Stimulated activated CD4-positive, alpha-beta T cell treated with anti-CD3 and anti-CD28 coated beads, Interleukin-15, amount 100 ng/mL, for 1 hour (primary cell): ENCODE measurements at places on chromosomes 7 and 10.

DNA sequence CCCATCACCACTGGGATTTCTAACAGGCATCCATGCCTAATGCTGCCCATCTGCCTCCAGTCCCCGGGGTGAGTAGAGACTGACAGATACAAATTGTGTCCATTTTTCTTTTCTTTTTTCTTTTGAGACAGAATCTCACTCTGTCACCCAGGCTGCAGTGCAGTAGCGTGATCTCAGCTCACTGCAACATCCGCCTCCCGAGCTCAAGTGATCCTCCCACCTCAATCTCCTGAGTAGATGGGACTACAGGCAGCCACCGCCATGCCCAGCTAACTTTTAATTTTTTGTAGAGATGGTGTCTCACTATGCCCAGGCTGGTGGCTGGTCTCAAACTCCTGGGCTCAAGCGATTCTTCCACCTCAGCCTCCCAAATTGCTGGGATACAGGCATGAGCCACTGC, 7.6 kb upstream of the CPN1 start:
- no peak for DNase-seq

DNA sequence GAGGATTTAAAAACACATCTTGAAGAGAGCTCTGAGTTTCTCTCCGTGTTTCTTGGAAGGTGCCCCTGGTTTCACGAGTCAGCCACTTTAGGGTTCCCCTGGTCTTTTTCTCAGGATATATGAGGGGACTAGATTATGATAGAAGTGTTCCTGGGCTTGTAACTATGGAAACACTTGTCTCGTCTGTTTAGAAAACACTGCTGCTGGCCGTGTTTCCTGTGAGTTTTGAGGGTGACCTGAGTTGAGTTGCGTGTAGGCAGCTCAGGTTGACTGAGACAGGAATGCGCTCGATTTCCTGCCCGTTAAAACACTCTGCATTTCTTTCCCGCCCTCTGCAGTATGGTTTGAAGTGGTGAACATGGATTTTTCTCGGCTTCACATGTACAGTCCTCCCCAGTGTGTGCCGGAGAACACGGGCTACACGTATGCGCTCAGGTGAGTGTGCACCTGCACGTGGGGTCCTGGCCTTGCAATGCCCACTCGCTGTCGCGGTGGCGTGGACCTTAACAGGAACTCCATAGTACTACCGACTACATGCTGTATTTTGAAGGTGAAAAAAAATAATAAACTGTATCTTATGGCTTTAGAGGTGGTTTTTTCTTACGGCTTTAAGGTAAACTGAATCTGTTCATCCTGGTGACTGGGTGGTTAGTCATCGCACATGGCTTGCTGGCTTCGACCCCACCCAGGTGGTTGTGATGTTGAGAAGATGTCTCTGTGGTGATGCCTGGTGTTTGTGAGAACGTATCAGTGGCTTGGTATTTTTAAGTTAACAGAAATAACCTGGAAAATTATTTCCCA, at the start of gene SUN1:
Gene SUN1, plus strand, starts transcription at position 310 of the 801 bp plus-strand sequence. Its CDS starts 49 bp downstream, at position 359.
- DNase-seq: peak; percentile 45

- DNase-seq: no peak
These were observed 6.8 kb downstream of the TACR2 start for GRCh38 chr10:69409968-69410367.

DNA sequence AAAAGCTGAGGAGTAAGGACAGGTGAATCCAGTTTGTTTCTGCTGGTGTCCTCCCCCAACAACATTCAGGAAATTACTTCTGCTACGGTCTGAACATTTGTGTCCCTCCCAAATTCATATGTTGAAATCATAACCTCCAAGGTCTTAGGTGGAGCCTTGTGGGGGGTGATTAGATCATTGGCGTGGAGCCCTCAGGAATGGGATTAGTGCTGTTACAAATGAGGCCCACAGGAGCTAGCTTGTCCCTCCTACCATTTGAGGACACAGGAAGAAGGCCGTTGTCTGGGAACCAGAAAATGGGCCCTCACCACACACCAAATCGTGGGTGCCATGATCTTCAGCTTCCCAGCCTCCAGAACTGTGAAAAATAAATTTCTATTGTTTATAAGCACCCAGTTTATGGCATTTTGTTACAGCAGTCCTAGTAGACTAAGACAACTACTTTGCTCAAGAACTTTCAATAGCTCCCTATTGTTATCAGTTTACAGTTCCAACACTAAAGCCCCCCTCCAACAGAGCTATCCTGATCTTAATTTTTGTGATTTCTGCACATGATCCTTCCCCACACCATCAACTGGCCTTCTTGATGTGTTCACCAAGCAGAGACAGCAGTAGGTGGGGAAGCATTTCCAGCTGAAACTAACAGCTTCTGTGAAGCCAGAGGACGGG, 2.1 kb upstream of the LRMDA start:
- no peak for DNase-seq

GRCh38 chr7:50315739-50316671, 11.5 kb downstream of the IKZF1 start:
- DNase-seq: no peak

DNA sequence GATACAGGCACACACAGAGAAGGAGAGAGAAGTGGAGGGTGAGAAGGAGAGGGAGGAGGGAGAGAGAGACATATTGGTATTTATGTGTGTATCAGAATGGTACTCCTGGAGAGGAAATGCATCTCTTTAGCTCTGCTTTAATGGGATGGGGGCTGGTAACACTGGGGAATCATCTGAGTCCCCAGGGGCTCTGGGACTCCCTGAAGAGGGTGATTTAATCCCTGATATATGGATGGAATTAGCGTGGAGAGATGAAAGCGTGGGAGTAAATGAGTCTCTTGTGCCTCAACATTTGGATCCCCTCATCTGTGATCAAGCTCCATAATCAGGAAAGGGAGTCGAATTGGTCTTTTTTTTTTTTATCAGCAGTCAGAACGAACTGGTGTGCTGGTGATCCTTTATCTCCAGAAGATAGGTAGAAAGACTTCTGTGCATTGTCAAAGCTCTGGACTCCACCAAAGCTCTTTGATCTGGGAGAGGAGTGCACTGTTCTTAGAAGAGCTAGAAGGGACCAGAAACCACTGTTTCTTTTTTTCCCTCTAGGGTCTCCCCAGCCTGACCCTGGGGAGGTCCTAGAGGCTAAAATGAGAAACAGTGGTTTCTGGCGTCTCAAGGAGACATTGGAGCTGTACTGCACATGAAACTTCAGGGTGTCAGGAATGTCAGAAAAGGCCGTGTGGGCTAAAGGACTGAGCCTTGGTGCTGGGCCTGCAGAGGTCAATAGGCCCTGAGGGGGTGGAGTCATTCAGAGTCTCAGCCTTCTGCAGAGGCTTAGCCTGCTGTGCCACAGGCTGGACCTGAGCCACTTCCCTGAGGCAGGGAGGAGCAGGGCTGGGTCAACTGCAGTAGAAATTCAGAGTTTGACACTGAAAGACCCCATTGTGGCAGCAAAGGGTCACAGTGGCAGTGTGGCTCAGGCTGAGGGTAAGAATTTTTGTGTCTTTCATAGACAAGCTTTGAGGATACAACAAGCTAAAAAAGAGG, 234.4 kb upstream of the SLC26A5 start:
- DNase-seq: no peak

- DNase-seq: no peak
These were observed 4.6 kb downstream of the TLL2 start for GRCh38 chr10:96509017-96509641.

- DNase-seq: no peak
These were observed 43.5 kb downstream of the STRA8 start for GRCh38 chr7:135277161-135277560.
